Endothelial cell of umbilical vein (primary cell): ENCODE measurements at places on chromosomes 12 and 14. TPM values are rescaled to one million over a fixed set of nuclear protein-coding genes. Genes with fewer than 3 reads are reported as not detected.

Gene GPD1
- 0.48 TPM in 1 of 2 replicates, not detected in the other for total RNA-seq

Gene ABCD2
- total RNA-seq, result not detected in 2 replicates

Gene MLH3
- total RNA-seq, result 14.6 and 16.5 TPM in 2 replicates

Gene HSPA2
- total RNA-seq, result 8.2 and 11.4 TPM in 2 replicates

Gene FSCB
- total RNA-seq, result not detected in 2 replicates

Gene IL31
- not detected in 2 replicates for total RNA-seq

Gene BBOF1
- total RNA-seq, result 2.2 and 2.3 TPM in 2 replicates

Gene DHRS2
- total RNA-seq, result 0.44 TPM in 1 of 2 replicates, not detected in the other
